ENCODE measurements at places on chromosomes 11 and 22.

DNA sequence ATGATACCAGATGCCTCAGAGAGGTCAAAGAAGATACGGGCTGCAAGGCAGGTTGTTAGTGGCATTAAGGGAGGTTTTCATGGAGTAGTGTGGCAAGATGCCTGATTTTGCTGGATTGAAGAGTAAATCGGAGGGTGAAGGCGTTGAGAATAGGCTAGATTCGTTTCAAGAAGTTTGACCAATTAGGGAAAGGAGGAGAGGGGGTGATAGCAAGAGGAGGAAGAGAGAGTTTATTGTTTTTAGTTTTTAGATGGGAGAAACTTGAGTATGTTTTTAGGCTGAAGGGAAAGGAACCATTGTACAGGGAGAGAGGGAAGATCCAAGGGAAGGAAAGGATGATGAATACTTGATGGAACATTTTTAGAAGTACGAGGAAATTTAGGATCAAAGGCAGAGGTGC, 16.5 kb downstream of the CSTPP1 start:
- no peak for DNase-seq
- no peak overlapping the region for H3K4me3 ChIP-seq
- H3K27ac ChIP-seq, result no peak overlapping the region
- no peaks in the 10 kb centered on the region for H3K4me1 ChIP-seq
- peaks cover 2% of the 10 kb centered on the region for H3K36me3 ChIP-seq
- H3K27me3 ChIP-seq, result no peaks in the 10 kb centered on the region

DNA sequence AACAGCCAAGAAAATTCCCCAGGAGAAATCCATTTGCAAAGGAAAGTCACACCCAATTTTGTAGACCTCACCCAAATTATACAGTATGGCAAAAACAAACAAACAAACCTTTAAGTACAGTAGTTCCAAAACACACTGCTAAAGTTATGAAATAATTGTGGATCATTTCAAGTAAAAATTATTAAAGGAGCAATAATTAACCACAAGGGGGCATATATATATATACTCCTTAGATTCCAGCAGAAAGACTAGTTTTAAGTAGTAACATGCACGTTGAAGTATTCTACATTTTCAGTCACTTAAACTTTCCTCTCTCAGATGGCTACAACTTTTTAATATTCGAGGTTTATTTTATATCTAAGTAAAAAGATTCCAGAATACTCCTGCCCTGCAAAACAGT, 26.8 kb downstream of the RNF141 start:
- no peak for DNase-seq
- H3K27me3 ChIP-seq, result no peaks in the 10 kb centered on the region
- no peak overlapping the region for H3K4me3 ChIP-seq
- H3K4me1 ChIP-seq, result no peaks in the 10 kb centered on the region
- peaks cover 5% of the 10 kb centered on the region for H3K36me3 ChIP-seq

- peak overlapping the region; percentile 34 for H3K4me3 ChIP-seq
- no peaks in the 10 kb centered on the region for H3K27me3 ChIP-seq
- DNase-seq, result no peak
- H3K27ac ChIP-seq, result peak overlapping the region; percentile 91
- peaks cover 80% of the 10 kb centered on the region for H3K36me3 ChIP-seq
- peaks cover 20% of the 10 kb centered on the region for H3K4me1 ChIP-seq
These were observed 18.9 kb downstream of the ATG2A start for GRCh38 chr11:64898076-64898445.

DNA sequence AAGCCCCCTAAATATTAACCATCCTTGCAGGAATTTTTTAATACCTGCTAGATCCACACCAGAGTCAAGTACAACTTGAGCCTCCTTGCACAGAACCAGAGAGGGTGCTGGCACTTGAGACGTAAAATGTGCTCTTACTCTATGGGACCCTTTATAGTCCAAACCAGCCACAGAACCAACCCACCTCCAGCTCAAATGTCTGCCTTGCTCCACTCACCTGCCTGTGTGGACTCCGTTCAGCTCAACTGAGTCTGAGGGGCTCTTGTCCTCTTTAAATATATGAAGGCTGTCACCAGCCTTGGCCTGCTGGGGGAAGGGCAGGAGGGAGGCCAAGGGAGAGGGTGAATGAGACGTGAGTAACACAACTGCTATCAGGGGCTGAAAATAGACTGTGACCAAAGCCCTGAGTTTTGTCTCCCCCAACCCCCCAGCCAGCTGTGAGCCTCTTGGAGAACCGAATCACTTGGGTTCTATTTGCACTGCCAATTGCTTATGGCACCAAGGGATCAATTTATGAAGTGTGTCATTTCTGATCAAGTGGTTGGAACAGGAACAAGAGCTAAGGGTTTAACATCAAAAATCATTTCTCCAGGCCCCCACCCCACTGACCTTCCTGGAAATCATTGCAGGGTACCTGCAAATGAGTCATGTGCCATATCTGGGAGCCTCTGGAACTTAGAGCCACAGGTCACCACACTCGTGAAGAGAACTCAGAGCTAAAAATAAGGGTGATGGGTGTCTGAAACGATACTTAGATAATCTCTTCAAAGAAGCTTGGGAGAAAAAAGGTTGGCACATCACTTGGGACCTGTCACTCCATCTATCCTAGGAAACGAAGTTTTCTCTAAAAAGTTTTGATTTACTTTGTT, at the start of gene CSRP3:
Gene CSRP3 (minus strand): TSS at position 247 of the 869 bp plus-strand sequence. CDS start 9,535 bp downstream, outside the sequence.
- no peak within 1 kb of the TSS for H3K27ac ChIP-seq
- no peak within 1 kb of the TSS for H3K4me3 ChIP-seq
- no peak for DNase-seq
- H3K4me1 ChIP-seq, result no peaks in the 10 kb centered on the region

- no peak for DNase-seq
- peaks cover 65% of the 10 kb centered on the region for H3K27me3 ChIP-seq
- no peaks in the 10 kb centered on the region for H3K36me3 ChIP-seq
- H3K4me3 ChIP-seq, result no peak overlapping the region
- no peak overlapping the region for H3K27ac ChIP-seq
- H3K4me1 ChIP-seq, result no peaks in the 10 kb centered on the region
These were observed 1.1 kb downstream of the SHANK2 start for GRCh38 chr11:71251151-71251721.

GRCh38 chr11:117315285-117316196, 515 bp downstream of the BACE1 start:
- H3K27me3 ChIP-seq, result peaks cover 57% of the 10 kb centered on the region
- H3K27ac ChIP-seq, result no peak overlapping the region
- peaks cover 2% of the 10 kb centered on the region for H3K36me3 ChIP-seq
- H3K4me1 ChIP-seq, result peaks cover 12% of the 10 kb centered on the region
- peak overlapping the region; percentile 62 for H3K4me3 ChIP-seq

DNA sequence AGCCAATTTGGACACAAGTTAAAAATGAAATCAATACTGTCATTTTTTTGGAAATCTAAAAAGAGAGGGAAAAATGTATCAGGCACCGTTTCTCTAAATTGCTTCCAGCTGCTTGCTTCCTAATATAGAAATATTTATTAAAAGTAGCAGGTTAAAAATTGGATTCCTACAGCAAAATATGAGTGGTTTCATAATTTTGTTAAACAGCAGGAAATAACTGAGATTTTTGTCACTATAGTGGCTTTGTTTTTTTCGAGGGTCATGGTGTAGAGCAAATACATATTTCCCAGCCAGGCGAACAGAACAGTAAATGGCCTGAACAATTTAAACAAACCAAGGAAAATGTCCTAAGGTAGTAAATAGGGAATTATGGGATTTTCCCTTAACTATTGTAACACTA, 159.7 kb downstream of the DDX10 start:
- H3K27ac ChIP-seq, result no peak overlapping the region
- no peak overlapping the region for H3K4me3 ChIP-seq
- no peaks in the 10 kb centered on the region for H3K36me3 ChIP-seq

DNA sequence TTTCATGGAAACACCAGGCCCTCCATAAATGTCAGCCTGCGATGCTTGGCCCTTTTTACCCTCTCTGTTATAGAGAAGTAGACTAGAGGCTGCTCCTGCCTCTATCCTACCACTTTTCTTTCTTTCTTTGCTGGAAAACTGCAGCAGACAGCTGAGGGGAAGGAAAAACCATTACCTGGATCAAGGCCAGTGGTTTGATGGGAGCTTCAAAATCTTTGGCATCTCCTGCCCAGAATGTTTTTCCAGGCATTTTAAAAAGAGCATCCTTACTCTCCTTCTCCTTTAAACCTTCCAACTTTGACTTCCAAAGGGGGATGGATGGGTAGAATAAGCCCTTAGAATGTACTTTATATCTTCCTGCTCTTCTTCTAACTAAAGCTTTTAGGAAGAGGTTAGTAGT, 44.9 kb downstream of the EXT2 start:
- H3K27me3 ChIP-seq, result no peaks in the 10 kb centered on the region
- H3K4me1 ChIP-seq, result no peaks in the 10 kb centered on the region
- H3K27ac ChIP-seq, result no peak overlapping the region
- no peak for DNase-seq
- no peak overlapping the region for H3K4me3 ChIP-seq

- H3K27me3 ChIP-seq, result no peaks in the 10 kb centered on the region
- no peak overlapping the region for H3K4me3 ChIP-seq
- no peaks in the 10 kb centered on the region for H3K36me3 ChIP-seq
- H3K4me1 ChIP-seq, result no peaks in the 10 kb centered on the region
- DNase-seq, result no peak
These were observed 655.1 kb upstream of the ARHGAP42 start for GRCh38 chr11:100031973-100032372.

GRCh38 chr11:2664791-2665525, 34.8 kb downstream of the KCNQ1OT1 start:
- H3K27me3 ChIP-seq, result no peaks in the 10 kb centered on the region
- H3K4me1 ChIP-seq, result no peaks in the 10 kb centered on the region
- no peak overlapping the region for H3K27ac ChIP-seq
- no peaks in the 10 kb centered on the region for H3K36me3 ChIP-seq
- H3K4me3 ChIP-seq, result no peak overlapping the region

DNA sequence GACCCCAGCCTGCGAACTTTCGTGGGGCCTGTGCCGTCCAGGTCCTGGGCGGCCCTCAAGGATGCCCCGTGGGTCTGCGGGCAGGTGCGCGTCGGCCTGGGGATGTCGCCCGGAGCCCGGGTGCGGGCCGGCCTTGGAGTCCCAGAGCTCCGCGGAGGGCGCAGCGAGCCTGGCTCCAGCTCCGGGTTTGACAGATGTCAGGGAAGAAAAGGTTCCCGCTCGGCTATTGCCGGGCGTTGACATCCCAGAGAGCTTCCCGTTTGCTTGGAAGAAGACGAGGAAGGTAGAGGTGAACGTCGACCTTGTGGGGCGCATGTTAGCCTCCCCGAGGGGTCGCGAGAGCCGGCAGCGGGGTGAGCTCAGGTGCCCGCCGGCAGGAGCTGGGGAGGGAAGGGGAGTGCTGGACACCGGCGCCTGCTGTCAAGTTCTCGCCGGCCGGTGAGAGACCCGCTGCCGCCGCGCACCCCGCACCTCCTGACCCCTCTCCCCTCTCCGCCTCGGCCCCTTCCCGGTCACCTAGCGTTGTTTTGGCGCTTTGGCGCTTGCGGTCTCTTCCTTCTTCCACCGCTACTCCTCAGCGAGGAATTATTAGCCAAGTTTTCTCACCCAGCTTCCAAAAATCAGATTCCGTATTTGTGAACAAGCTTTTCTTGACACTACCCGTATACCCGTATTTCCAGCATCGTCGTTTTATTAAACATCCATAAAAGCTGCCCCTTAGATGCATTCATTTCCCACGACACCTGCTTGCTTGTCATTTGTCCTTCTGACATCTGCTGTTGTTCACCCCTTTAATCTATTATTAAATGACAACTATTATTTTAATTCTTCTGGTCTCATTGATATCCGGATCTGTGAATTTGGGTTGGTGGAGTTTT, 1.3 kb downstream of the BMAL1 start:
- peak overlapping the region; percentile 93 for H3K27ac ChIP-seq
- peaks cover 14% of the 10 kb centered on the region for H3K27me3 ChIP-seq
- H3K4me3 ChIP-seq, result peak overlapping the region; percentile 96
- peaks cover 27% of the 10 kb centered on the region for H3K36me3 ChIP-seq

GRCh38 chr11:62786318-62787004, 741 bp upstream of the TMEM179B start:
- H3K27ac ChIP-seq, result peak overlapping the region; percentile 91
- peak; percentile 77 for DNase-seq
- peaks cover 43% of the 10 kb centered on the region for H3K4me1 ChIP-seq
- H3K27me3 ChIP-seq, result no peaks in the 10 kb centered on the region

- H3K27me3 ChIP-seq, result no peaks in the 10 kb centered on the region
- H3K27ac ChIP-seq, result no peak overlapping the region
- H3K36me3 ChIP-seq, result peaks cover 4% of the 10 kb centered on the region
- DNase-seq, result peak; percentile 9
These were observed 11.3 kb downstream of the C11orf21 start for GRCh38 chr11:2290351-2290841.
